ENCODE measurements at places on chromosomes 11 and 22. TPM values are rescaled to one million over a fixed set of nuclear protein-coding genes. Genes with fewer than 3 reads are reported as not detected.

Gene RTN4R
- 1.8 TPM for total RNA-seq

Gene TMEM45B
- 1.8 TPM for total RNA-seq

DNA sequence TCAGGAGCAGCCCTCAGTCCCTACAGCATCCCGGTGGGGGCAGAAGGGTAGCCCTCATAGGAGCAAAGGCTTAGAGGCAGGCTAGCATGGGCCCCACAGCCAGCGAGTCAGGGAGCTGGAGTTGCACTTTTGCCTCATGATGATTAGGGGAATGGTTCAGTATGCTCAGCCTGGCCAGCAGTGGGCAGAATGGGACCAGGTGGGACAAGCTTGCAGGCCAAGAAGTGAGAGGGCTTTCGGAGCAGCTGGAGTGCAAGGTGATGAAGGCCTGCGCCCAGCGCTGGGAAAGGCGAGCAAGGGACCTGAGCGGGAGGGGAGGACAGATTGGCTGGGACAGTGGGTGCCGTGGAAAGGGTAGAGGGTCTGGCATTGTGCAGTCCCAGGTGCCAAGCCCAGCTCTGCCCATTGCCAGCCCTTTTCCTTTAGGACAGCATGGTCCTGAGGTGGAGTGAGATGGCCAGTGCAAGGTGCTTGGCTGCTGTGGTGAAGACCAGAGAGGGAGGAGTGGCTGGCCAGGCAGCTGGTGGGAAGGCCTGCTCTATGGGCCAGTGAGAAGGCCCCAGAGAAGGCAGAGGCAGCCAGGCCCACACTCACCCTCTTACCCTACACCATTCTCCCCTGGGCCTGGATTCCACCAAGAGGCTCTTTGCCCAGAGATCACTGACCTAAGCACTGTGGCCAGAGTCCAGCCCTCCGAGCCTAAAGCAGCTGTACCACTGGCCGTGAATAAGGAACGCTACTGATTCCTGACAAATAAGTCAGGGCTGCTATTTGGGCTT lies 47.9 kb upstream of the SUSD2 start:
- H3K36me3 ChIP-seq, result no peaks in the 10 kb centered on the region
- H3K4me1 ChIP-seq, result no peaks in the 10 kb centered on the region
- DNase-seq, result no peak
- H3K4me3 ChIP-seq, result no peak overlapping the region
- H3K27me3 ChIP-seq, result no peaks in the 10 kb centered on the region

Gene ELMOD1
- total RNA-seq, result not detected

DNA sequence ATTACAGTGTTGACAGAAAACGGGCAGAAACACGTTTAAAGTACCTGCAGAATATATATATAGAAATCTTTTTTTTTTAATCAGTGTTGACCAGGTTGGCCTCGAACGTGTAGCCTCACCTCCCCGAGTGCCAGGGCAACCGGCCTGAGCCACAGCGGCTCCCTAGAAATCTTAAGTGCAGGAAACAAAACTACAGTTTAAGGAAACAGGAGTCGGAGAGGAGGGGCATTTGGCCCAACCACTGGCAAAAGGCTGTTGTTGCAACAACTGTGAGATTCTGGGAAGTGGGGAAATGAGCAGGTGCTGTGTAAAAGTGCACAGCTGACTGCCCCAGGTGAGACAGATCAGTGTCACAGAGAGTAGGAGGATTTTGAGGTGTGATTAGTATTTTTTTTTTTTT lies 3.7 kb downstream of the YWHAH start:
- H3K36me3 ChIP-seq, result no peaks in the 10 kb centered on the region
- H3K4me1 ChIP-seq, result peaks cover 62% of the 10 kb centered on the region
- H3K27ac ChIP-seq, result no peak overlapping the region
- peak; percentile 71 for DNase-seq

GRCh38 chr22:24519496-24519895 lies 24.4 kb downstream of the UPB1 start:
- H3K27ac ChIP-seq, result no peak overlapping the region
- DNase-seq, result no peak
- no peaks in the 10 kb centered on the region for H3K27me3 ChIP-seq
- H3K4me3 ChIP-seq, result no peak overlapping the region
- no peaks in the 10 kb centered on the region for H3K36me3 ChIP-seq

DNA sequence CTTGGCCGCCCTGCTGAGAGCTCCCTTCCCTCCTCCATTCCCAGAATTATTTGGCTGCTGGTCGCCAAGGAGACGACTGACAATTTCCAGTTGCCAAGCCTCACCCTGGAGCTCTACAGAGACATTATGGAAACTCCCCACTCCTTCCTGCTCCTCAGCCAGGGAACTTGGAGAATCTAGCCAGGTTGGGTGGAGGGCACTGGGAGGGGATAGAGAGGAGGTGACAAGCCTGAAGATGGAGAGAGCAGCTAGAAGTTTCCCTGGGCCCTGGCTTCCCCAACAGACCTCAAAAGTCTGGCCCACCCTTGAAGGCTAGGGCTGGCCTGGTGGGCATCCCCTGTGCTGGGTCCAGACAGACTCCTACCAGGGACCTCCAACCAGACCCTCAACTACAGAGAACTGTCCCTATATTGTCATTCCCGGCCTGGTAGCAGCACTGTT lies 6.7 kb upstream of the VSIG10L2 start:
- H3K27ac ChIP-seq, result no peak overlapping the region
- no peaks in the 10 kb centered on the region for H3K27me3 ChIP-seq
- H3K4me3 ChIP-seq, result no peak overlapping the region
- H3K36me3 ChIP-seq, result no peaks in the 10 kb centered on the region
- DNase-seq, result no peak

DNA sequence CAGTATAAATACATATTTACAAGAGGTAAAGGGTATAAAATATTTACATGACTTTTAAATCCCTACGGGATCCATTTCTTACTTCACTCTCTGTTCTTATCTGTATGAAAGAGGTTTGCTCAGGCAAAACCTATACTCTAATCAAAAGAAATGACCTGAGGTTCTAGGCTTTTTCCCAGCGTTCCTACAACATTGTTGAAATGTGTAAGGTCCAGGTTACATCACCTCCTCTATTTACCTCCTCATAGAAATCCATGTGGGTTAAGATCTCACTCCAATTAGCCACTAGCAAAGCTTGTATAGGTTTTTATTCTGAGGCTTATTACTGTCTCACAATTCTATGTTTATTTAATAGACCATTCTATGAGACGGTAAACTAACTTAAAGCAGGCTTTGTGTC lies 12.0 kb upstream of the OR51L1 start:
- DNase-seq, result no peak
- no peaks in the 10 kb centered on the region for H3K27me3 ChIP-seq
- peaks cover 13% of the 10 kb centered on the region for H3K4me1 ChIP-seq

DNA sequence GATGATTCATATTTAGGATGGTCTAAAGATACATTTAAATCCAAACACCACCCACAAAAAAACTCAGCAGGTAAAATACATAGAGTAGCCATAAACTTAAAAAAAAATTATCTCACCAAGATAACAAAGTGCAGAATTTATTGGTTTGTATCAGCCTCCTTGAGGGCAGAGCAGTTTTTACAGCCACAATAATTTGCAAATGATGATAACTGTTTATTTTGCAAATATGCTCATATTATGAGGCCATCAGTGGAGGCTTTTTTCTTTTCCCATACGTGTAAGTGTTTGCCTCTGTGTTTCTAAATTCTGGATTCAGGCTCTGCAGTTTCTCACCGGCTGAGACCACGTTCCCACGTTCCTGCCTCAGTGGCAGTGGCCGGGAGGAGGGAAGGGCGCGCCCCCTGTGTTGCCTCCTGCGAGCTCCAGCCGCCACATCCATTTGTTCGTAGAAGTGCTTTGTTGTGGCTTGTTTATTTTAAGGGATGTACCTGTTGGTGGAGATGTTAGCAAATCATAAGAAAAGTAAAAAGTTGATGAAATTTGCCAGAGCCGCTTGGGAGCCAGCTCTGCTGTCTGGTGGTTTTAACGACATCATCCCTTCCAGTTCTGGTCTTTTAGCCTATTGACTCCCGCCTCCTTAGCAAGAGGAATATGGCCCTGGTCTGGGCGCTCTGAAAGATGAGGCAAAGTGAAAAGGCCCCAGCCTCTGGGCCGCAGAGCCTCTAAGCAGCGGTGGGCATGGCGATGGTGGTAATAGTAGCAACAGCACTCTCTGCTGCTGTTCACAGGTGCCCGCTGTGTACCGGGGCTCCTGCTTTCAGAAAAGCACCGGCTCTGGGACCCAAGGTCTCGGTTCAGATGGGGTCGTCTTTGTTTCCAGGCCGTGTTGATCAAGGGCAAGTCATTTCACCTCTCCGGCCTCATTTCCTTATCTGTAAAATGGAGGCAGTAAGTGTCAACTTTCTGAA lies 66.7 kb upstream of the PPARA start:
- no peaks in the 10 kb centered on the region for H3K36me3 ChIP-seq
- peaks cover 97% of the 10 kb centered on the region for H3K4me1 ChIP-seq
- H3K27me3 ChIP-seq, result no peaks in the 10 kb centered on the region
- H3K27ac ChIP-seq, result peak overlapping the region; percentile 87

DNA sequence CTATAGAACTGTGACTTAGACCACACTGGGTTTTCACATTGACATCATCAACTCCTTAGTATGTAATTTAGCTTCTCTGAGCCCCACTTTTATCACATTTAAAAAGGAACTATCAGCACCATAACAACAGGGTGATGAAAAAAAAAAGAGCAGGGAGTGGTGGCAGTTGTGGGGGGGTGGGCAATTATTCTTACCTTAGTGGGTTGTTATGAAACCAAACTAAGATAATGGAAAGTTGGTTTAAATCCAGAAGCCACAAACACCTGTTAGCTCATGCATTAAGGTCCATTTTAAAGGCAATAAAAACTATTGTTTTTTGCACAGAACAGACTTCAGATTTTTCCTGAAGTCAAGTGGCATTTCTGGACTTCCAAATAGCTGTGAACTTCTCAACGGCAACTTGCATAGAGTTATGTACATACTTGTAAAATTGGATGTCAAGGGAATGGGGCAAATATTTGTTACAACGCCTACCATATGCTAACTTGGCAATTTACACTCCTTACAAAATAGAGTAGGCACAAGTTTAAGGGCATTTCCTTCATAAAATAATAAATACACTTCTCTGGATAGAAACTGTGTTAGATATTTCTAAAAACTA lies 793.6 kb downstream of the DLG2 start:
- H3K36me3 ChIP-seq, result no peaks in the 10 kb centered on the region
- H3K27ac ChIP-seq, result no peak overlapping the region

Gene NUP160
- 15.3 TPM for total RNA-seq

Gene APIP
- total RNA-seq, result 36.8 TPM

DNA sequence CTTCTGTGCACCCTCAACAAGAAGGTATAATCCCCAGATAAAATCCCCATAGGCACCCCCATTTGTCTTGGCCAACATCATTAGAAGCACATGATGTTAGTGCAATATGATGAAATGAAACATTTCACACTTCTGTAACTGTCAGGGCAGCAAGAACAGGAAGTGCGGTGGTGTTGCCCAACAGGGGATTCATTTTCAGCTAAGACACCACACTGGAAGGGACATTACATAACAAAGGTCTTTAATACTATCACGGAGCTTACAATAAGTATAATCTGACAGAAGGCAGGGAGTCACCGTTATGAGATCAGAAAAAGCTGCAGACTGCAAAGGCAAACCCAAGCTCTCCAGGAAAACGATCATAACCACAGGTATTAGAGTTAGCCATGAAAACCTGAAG lies 2.0 kb downstream of the OR52W1 start:
- H3K27ac ChIP-seq, result no peak overlapping the region
- H3K4me1 ChIP-seq, result no peaks in the 10 kb centered on the region
- no peak overlapping the region for H3K4me3 ChIP-seq
- no peak for DNase-seq
- no peaks in the 10 kb centered on the region for H3K27me3 ChIP-seq

- peaks cover 45% of the 10 kb centered on the region for H3K4me1 ChIP-seq
- no peak for DNase-seq
- no peaks in the 10 kb centered on the region for H3K36me3 ChIP-seq
- no peak overlapping the region for H3K27ac ChIP-seq
- H3K4me3 ChIP-seq, result no peak overlapping the region
Observed at GRCh38 chr22:39301926-39302325, 17.5 kb downstream of the RPL3 start.

- DNase-seq, result no peak
- no peaks in the 10 kb centered on the region for H3K36me3 ChIP-seq
- H3K27me3 ChIP-seq, result no peaks in the 10 kb centered on the region
- H3K4me1 ChIP-seq, result peaks cover 16% of the 10 kb centered on the region
- no peak overlapping the region for H3K4me3 ChIP-seq
Observed at GRCh38 chr11:46846510-46846830, 390 bp upstream of the CKAP5 start.

DNA sequence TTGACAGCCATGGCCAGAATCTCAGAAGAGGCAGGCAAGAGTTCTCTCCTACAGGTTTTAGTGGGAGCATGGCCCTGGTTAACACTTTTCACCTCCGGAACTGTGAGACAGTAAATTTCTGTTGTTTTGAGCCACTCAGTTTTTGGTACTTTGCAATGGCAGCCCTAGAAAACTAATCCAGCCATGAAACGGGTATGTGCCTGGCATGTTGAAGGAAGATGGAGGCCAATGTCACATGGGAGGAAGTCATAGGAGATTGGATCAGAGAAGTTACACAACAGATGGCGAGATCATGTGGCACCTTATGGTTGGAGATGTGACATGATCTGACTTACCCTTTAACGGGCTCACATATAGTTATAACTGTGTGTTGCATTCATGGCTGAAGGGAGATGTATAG lies 63.2 kb upstream of the EED start:
- H3K36me3 ChIP-seq, result no peaks in the 10 kb centered on the region
- no peaks in the 10 kb centered on the region for H3K27me3 ChIP-seq
- no peak overlapping the region for H3K4me3 ChIP-seq
- H3K4me1 ChIP-seq, result no peaks in the 10 kb centered on the region

GRCh38 chr22:44419429-44419828 lies 78.6 kb downstream of the RTL6 start:
- no peak overlapping the region for H3K4me3 ChIP-seq
- DNase-seq, result no peak
- H3K27ac ChIP-seq, result no peak overlapping the region
- no peaks in the 10 kb centered on the region for H3K27me3 ChIP-seq
- H3K4me1 ChIP-seq, result no peaks in the 10 kb centered on the region

- H3K4me3 ChIP-seq, result no peak overlapping the region
- H3K27me3 ChIP-seq, result no peaks in the 10 kb centered on the region
- no peak overlapping the region for H3K27ac ChIP-seq
- H3K4me1 ChIP-seq, result no peaks in the 10 kb centered on the region
- DNase-seq, result no peak
- no peaks in the 10 kb centered on the region for H3K36me3 ChIP-seq
Observed at GRCh38 chr11:32267679-32268187, 167.6 kb downstream of the WT1 start.

Gene RIN1
- 11.4 TPM for total RNA-seq

Gene NRXN2
- total RNA-seq, result 4.9 TPM

- DNase-seq, result no peak
- H3K4me1 ChIP-seq, result no peaks in the 10 kb centered on the region
- no peak overlapping the region for H3K27ac ChIP-seq
- no peaks in the 10 kb centered on the region for H3K27me3 ChIP-seq
- no peak overlapping the region for H3K4me3 ChIP-seq
Observed at GRCh38 chr11:108576523-108576922, 17.0 kb downstream of the EXPH5 start.
